ENCODE measurements at places on chromosomes 13 and 19.

DNA sequence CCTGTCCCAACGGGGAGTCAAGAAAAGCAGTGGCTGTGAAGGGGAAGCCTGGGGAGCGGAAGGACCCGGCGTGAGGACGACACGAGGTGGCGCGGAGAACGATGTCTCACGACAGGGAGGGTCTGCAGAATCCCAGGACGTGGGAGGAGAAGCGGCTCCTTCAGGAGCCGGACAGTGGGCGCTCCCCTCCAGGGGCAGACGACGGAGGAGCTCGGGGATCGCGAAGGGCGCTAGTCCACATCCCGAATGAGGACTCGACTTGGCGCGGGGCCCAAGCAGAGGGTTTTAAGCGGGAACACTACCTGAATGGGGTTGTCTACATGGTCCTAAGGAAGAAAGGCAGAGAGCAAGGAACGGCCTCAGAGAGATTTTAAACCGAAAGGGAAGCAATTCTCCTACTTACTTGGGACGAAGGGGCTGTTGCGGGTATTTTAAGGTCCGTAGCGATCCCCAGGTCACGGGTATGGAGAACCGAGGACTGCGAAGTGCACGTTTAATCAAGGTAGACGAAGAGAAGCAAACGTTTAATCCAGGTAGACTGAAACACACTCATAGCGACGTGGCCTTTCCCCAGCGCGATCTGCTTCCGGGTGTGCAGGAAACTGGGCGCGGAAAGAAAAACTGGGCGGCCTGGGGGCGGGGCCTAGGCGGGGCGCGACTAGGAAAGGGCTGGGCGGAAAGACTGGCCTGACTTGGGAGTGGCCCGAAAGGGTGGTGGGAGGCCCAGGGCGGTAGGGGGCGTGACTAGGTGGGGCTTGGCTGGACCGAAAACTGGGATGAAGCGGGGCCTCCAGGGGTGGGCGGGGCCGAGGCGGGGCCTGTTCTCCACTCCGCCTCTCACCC, at the start of gene ZNF841:
ZNF841 (minus strand) TSS at position 594 of the 843 bp plus-strand sequence. CDS start 10,964 bp downstream, outside the sequence.
- DNase-seq: peak; percentile 91

GRCh38 chr13:23988546-23989122, 91.3 kb upstream of the C1QTNF9B start:
- DNase-seq: peak; percentile 47

DNA sequence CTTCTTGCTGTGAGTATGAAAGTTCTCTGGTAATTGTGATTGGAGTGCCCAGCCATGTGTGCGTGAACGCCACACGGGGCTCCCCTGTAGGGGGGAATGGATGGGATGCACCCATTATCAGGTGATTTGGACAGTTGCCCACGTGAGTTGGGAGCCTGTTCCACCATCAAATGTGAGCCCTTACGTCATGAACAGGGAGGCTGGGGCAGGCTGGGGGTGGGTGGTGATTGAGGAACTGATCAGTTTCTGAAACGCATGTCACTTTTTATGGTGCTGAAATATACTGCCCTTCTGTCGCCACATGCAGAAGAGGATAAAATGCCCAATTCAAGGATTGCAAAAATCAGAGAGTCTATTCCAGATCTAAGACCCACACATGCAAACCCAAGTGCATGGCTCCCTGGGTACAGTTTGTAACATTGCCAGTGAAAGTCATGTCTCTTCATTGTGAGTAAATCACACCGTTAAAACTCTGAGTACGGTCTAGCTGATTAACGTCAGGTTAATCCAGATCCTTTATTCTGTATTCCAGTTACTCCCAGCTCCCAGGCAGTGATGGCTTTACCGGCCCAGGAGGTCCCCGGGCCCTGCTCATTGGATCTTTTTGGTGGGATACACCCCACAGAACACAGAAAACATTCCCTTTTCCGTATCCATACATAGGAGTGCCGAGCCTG, 90.2 kb downstream of the RAB20 start:
- no peak for DNase-seq

DNA sequence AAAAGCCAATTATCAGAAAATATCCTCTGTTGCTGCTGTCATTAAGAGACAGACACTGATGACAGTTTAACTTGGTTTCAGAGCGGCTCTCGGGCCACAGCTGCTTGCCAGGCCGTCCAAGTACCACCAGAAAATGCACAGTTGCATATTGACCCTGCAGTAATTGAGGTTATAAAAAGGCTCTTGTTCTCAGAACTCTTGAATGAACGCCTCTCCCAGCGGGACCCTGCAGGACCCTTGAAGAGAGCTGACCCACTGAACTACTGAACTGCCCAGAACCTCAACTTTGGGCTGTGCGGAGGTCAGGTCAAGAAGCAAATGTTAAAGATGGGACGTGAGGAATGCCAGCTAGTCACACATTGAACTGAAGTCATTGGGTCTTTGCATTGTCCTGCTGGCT, 1559.0 kb upstream of the SLC10A2 start:
- DNase-seq: no peak

DNA sequence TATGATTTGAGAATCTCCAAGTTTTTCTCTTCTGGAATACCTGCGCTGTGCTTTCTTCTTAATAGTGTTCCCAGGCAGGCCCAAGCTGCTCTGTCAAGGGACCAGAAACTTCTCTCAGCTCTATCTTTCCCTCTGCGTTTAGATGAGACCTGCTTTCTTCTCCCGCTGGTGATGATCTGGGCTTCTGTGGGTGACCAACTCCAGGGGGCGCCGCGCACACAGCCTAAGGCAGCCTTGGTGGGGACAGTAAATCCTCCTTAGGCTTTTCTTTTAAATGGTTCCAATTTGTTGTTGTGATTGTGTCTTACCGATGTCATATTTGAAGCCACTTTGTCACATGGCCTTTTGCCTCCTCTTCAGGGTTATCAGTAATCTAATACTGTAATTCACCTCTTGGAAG, 439.4 kb upstream of the KLF12 start:
- DNase-seq: no peak

DNA sequence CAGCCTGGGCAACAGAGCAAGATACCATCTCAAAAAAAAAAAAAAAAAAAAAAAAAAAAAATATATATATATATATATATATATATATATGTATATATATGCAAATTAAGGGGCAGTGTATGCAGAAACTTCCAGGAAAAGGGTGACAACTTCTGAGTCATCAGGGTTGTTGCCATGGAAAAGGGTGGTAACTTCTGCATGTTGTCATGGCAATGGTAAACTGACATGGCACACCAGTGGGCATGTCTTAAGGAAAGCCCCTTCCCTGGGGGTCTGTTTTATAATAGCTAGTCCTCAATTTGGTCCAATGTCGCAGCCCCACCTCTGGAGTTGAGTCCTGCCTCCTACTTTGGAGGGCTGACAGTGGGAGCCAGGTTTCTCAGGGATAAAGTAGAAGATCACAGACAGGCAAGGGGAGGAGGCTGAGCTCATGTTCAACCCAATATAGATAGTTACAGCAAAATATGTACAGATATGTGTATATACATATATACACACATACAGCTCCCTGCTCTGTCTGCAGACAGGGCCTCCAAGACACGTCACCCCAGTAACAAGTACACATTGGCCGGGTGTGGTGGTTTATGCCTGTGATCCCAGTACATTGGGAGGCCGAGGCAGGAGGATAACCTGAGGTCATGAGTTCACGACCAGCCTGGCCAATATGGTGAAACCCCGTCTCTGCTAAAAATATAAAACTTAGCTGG, 7.2 kb upstream of the FCHO1 start:
- DNase-seq: peak; percentile 20

DNA sequence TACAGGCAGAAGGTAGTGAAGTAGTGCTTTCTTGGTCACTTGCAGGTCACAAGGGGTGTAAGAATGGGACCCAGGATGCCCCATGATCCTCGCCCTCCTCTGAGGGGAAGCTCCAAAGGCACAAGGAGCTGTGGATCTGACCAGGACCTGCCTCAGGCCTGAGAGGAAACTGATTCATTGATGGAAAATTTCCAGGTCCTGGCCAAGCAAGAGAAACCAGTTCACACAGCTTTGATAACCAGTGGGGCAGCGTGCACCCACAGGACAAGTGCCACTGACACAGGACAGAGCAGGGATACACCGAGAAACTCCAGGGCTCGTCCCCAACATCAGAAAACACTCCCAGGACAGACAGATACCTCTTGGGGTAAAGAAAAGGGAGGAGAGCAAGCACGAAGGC, 177.1 kb downstream of the RBM26 start:
- DNase-seq: no peak

GRCh38 chr13:75506018-75506417, 24.0 kb upstream of the TBC1D4 start:
- no peak for DNase-seq

GRCh38 chr19:44660081-44660480, 11.2 kb upstream of the CEACAM19 start:
- DNase-seq: no peak

DNA sequence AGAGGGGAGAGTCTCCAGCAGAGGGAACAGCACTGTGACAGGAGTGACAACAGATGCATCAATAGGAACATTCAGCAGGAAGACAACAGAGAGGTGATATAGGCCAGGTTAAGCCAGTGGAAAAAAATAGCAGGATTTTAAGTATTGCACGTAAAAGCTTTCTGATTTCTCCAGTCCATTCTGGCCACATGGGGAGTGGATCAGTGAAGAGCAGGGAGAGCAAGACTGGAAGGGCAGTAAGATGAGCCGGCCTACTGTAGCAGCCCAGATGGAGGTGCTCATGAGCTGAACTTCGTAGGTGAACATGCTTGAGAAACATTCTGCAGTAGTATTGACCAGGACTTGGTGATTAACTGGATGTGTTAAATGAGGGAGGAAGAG, 1.7 kb downstream of the UTP14C start:
- no peak for DNase-seq

DNA sequence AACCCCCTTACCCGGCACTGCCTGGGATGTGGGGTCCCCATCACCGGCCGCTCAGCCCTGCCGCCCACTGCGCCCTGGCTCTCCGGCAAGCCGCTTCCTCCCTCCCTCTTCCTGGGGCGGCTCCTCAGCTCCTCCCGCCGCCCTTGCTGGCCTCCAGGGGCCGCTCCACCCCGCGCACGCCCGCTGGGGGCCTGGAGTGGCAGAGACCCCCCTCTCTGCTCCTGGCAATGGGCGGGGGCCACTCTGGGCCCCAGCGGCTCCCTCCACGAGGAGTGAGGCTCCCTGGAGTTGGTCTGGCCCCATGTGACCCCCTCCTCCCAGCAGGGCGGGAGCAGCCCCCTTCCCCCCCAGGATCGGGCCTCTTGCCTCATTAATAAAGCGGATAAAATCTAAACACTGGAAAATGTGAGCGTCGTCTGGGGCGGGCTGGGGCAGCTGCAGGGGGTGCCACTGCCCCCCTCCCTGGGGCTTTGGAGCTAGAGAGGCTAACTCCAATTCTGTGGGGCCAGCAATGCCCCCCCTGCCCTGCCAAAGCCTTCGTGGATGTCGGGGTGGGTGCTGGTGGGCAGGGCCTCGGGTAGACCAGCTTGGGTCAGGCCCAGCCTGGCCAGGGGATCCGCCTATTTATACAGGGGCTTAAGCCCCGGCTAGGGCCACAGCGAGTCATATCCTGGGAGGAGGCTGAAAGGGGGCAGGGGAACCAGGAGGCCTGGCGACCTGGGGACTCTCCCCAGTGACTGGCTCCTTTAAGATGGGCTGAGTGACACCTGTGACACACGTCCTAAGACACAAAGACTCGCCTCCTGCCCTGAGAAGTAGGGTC, at the start of gene PTGER1:
PTGER1 (minus strand) TSS at position 104 of the 823 bp plus-strand sequence. CDS start 1,034 bp downstream, outside the sequence.
- peak; percentile 32 for DNase-seq

DNA sequence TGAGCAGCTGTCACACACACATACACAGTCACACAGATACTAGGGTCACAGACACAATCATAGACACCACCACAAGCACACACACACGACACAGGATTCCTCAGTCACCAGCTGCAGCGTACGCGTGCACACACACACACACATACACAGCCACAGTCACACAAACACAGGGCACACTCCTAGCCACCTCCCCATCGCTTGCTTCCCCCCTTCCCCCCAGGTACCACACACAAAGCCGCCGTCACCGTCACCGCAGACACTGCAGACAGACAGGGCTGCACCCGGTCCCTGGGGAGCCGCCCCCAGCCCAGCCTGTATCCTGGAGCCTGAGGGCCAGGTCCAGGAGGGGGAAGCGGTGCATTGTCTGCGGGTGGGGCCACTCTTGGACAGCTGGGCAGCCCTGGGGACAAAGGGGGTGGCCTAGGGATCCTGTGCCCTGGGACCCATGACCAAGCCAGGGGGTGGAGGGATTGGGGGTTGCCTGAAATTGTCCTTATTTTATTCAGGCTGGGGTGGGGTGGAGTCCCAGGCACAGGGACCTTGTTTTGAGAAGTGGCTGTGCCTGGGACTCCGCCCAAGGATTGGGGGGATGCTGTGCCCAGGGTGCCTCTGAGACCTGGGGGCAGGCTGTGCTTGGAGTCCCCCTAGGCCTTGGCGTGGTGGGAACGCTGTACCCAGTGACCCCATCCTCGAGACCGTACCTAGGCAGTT, 957 bp downstream of the NUMBL start:
- peak; percentile 20 for DNase-seq

GRCh38 chr19:44882063-44882462, 9.0 kb upstream of the TOMM40 start:
- DNase-seq: no peak

DNA sequence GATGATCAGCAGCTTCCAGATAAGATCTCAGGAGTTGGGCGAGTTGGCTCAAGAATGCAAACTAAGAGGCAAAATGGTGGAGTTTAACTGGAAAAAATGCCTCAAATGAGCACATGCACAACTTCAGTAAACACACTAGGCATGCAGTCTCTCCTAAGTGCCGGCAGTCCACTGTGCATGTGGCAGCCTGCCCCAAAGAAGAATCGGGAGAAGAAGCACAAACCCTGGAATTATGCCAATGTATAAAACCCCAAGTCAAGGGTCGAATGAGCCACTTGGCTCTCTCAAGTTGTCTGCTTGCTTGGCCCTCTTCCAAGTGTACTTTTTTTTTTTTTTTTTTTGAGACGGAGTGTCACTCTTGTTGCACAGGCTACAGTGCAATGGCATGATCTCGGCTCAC, 53.3 kb upstream of the SLITRK1 start:
- DNase-seq: no peak

DNA sequence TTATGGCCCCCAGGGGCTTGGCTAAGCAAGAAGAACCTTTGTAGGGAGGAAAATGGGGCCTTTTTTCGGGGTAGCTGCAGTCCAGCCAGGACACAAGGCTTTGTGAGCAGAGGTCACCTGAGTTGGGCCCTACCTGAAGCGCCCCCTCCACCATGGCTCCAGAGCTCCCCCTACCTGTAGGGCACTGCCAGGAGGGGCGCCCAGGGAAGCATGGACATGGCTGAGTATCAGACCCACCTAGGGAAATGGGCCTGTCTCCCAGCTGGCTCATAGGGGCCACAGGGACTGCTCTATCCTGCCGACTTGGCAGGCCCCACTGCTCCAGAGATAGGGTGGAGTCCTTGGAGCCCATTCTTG, 9.0 kb upstream of the CEBPA start:
- no peak for DNase-seq

DNA sequence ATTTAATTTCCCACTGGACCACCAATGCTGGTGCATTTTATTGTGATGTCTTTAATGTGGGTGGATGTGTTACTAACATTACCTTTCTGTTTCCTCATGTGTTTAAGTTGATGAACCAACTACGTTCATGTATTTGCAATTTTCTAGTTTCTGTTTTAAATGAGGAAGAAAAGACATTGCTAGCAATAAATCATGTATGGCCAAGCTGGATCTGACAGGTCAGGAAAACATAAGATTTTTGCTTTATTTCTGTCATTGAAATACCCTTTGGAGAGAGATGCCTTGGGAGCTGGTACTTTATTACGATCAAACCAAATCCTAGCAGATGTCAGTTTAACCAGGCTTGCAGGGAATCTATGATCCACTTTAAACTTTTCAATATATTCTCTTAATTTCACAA, 553.2 kb downstream of the RFC3 start:
- DNase-seq: no peak

- no peak for DNase-seq
Measured at GRCh38 chr13:37216331-37216730, 110.9 kb upstream of the CSNK1A1L start.

Data from fibroblast of upper back skin (primary cell).